ENCODE measurements at places on chromosomes 11 and 22.
A peak's percentile ranks its signal among the peaks of the same experiment; 100 is the strongest.

- DNase-seq: no peak
These were observed 16.3 kb downstream of the SULT4A1 start for GRCh38 chr22:43845981-43846380.

DNA sequence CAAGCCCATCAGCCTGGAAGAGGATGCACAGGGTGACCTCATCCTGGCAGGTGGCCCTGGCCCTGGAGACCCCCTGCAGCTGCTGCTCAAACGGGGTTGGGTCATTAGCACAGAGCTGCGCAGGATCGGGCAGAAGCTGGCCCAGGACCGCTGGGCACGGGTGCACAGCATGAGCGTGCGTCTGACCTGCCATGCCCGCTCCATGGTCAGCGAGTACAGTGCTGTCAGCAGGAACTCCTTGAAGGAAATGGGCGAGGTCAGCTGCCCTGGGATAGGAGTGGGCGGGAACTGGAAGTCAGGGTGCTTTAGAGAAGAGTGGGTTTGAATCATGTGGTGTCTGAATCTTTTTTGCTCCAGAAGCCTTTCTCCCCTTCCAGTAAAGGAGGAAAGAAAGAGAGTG, 61.1 kb downstream of the INSC start:
- no peak for DNase-seq

DNA sequence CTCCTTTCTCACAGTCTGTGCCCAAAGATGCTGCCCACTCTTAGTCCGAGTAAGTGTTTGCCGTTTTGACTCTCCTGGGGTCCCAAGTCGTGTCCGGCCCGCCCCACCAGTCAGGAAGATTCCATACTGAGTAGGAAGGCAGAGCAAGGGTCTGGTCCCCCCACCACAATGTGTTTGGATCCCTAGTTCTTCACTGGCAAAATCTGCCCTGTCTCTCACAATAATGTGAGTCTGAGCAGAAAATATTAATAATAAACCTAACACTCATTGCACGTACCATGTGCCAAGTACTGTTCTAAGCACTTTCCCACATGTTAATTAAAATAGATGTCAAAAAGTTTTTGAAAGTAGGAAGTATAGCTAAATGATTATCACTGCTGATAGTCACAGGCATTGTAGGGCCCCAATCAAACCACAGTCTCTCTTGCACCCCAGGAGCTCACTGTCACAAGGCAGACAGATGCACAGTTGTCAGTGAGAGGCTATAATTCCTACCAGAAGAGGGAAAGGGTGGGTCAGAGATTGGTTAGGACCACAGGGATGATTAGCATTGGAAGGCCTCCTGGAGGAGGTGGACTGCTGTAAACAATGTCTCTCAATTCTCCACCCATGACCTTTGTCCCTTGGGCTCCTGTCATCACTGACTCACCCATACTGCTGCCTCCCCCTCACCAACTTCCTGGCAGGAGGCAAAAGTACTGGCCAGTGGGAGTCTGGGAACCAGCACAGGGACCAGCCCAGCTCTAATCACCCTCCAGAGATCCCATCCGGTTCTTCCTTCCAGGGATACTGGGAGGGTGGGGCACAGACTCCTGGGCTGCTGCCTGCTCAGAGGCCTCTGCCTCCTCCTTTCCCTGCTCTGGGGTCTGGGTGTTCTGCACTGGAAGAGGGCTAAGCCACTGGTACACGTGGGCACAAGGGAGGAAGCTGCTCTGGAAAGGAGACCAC, 1.0 kb upstream of the POLD4 start:
- no peak for DNase-seq

GRCh38 chr11:70860888-70861287, 391.5 kb downstream of the SHANK2 start:
- no peak for DNase-seq

GRCh38 chr22:39859903-39860588, 33.5 kb downstream of the ENTHD1 start:
- peak; percentile 65 for DNase-seq

- DNase-seq: no peak
These were observed 4.8 kb upstream of the FXYD6 start for GRCh38 chr11:117881217-117881616.

DNA sequence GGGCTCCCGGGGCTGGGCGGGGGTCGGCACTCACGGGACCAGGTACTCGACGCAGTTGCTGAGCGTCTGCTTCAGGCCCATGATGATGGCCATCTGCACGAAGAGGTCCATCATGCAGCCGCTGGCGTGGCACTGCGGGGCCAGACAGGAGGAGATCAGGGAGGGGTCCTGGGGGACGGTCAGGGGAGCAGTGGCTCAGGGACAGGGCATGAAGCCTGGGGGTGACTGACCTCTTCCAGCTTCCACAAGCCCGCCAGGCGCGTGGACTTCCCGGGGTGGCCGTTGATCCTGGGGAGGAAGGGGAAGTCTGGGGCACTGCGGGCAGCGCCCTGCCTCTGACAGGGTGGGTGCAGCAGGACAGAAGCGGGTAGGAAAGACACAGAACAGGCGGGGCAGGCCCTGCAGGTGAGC, 6.1 kb upstream of the SIGIRR start:
- no peak for DNase-seq

DNA sequence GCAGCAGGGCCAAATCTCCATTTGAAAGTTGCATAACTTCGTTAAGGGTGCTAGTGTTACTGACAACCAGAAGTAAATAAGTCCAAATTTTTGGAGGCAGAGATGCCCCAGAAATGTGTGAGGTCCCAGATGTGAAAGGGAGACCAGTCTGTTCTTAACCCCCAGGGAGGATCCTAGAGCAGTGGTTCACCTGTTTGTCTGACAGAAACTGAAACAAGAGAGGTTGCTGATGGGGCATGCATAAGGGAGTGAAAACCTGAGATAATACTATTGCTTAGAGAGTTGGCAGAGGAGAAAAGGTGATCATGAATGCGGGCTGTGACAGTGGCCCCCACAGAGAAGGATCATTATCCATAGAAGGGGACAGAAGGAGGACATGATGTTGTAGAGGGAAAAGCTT, 3.8 kb downstream of the CBLIF start:
- DNase-seq: no peak

- no peak for DNase-seq
These were observed 36.5 kb upstream of the SLC35C1 start for GRCh38 chr11:45768486-45768885.

GRCh38 chr11:57903441-57904123, 120.1 kb upstream of the OR9Q1 start:
- no peak for DNase-seq

DNA sequence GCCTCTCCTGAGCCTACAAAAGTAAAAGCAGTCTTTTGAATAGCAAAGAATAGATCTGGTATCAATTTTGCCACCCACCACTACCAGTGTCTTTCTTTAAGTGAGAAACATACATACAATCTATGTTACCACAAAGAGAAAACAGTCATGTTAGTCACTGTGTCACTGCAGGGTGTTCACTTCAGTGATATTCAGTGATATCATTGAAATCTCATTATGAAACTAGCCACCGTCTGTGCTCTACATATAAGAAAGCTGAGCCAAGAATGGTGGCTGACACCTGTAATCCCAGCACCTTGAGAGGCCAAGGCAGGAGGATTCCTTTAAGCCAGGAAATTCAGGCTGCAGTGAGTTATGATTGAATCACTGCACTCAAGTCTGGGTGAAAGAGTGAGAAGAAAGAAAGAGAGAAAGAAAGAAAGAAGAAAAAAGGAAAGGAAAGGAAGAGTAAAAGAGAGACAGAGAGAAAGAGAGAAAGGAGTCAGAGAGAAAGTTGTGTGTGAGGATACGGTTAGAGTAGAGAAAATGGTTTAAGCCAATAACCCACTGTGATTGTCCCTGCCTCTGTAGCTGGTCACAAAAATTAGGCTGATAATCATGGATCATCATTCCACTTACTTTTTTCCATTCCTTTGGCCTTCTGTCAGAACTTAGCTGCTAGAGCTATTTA, 847.1 kb downstream of the FAM181B start:
- DNase-seq: no peak

DNA sequence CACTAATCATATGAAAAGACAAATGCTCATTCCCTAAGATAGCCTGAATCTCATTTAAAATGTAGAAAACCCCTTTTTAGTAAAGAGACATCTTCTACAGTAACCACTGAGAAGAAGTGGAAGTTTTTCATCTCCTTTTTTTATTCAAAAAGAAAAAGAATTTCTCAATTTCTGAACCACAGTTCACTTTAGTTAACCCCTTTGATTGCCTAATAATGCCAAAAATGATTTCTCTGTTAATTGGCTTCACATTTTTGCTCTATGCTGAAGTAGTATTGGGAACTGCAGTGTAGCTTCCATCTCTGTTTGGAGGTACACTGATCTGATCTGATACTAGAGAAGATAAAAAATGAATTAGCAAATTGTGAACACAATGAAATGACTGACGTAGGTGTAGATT, 58.3 kb downstream of the CD44 start:
- DNase-seq: no peak

DNA sequence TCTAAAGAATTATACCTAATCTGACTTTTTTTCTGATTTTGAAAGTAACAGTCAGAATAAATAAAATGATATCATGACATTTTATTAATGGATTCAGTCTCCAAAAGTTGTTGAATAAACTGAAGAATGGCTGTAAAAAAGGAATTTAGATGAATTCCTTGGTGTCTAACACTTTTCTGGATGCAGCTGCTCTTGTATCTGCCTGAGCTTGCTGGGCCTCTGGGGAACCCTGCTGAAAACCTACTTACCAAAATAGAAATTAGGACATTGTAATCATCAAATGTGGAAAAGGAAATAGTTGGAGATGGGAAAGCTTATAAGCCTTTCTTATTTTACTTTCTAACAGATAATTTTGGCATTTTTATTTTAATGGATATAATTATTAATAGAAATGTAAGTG, 315.7 kb upstream of the ANO5 start:
- DNase-seq: no peak

GRCh38 chr11:10329935-10330334, 25.1 kb downstream of the ADM start:
- no peak for DNase-seq

GRCh38 chr11:103272876-103273275, 163.7 kb downstream of the DYNC2H1 start:
- DNase-seq: no peak

Measured in NCI-H2227 treated with DMSO at 0.1 percent for 48 hours (cell line).